ENCODE measurements at places on chromosomes 2 and 18. TPM values are rescaled to one million over a fixed set of nuclear protein-coding genes. Genes with fewer than 3 reads are reported as not detected.

The TDRD15 gene
- not detected for total RNA-seq

- no peak for DNase-seq
Observed at GRCh38 chr2:81672516-81672915, 1368.0 kb upstream of the LRRTM1 start.

- DNase-seq, result no peak
Observed at GRCh38 chr18:31505156-31505555, 7.2 kb downstream of the DSG2 start.

DNA sequence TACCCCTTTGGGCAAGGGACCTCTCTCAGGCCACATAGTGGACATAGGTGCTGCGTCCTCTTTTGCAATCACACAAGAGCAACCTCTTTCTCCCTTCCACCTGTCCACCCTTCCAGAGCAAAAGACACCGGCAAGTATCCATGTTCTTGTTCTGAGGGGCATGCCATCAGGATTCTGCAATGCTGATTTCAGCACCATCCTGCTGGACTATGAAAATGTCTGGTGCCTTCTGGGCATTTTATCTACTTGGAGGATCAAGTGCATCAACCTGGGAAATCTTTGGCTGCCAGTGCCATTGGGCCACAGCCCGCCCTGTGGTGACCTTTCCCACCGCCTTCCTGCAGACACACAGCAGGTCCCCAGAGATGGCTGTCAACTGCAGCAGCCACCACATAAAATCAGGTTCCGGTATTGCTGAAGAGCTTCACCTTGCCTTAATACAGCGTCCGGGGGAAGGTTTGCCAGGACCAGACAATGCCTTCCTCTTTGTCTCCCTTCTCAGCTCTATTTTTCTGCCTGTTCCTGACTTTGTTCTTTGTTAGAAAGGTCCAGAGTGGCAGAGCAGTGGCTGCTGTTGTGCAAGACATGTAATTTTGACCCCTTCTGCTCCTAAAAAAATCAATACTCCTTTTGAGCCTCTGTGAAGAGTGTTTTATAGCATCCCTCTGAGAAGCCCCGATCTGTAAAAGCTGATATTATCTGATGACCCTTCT is 18.5 kb upstream of the BOD1L2 start:
- no peak for DNase-seq

- no peak for DNase-seq
Observed at GRCh38 chr2:146587291-146587713, 1257.5 kb upstream of the ACVR2A start.

All from esophagus squamous epithelium (tissue), 5 donors.